Fibroblast of pulmonary artery (primary cell): ENCODE measurements at places on chromosomes 2 and 18.

DNA sequence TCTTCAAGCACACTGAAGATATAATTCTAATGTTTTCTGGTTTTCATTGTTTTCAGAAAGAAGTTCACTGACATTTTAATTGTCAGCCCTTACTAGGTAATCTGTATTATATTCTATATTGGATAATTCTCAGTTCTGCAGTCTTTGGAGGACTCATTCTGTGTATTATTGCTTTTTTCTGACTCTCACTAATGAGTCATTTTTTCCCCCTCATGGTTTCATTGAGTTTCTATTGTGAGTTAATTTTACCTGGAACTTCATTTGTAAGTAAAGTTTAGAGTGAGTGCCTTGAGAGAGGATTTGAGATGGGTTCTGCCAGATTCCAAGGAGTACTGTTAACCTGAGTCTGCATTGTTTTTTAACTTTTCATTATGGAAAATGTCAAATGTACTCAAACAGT lies 90.4 kb upstream of the LYPD1 start:
- no peak for DNase-seq

DNA sequence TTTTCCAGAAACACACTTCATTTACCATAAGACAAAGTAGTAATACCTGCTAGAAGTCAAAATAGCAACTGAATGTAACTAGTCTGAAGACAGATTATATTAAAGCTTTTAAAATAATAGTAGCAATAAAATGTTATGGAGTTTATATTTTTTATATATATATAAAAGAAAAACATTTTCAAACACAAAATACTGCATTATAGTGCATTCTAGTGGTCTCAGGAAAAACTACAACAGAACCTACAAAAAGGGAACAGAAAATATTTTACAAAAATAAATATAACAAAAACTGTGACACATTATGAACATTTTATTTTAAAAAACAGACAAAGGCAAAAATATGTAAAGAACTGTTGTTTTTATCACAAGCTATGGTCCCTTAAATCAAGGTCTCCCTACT lies 48.0 kb downstream of the STRN start:
- no peak for DNase-seq

- DNase-seq: no peak
Measured at GRCh38 chr18:54197747-54198411, 26.6 kb downstream of the MBD2 start.

DNA sequence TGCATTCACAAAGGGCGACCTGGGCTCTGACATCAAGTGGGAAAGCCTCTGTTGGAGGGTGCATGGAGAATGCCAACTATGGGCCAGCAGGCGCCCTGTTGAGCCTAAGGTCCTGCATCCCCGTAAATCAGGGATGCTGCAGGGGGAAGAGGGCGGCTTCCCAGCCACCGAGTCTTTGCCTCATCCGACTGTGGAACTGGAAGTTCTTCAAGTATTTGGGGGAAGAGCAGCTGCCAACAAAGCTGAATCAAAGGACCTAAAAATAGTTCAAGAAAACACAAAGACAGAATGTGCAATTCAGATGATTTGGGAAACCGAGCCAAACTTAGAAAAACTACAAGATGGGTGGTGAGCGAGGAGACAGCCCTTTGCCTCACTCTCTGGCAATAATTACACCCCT lies 281.1 kb upstream of the MGAT5 start:
- DNase-seq: peak; percentile 6

- peak; percentile 87 for DNase-seq
Measured at GRCh38 chr2:8633735-8634313, 48.0 kb upstream of the ID2 start.

- no peak for DNase-seq
Measured at GRCh38 chr18:37525262-37525585, 40.4 kb downstream of the CELF4 start.

GRCh38 chr2:112915300-112916144 lies 4.6 kb downstream of the IL37 start:
- DNase-seq: no peak

GRCh38 chr2:224031358-224031970 lies 7.6 kb downstream of the SERPINE2 start:
- DNase-seq: no peak

GRCh38 chr2:74225698-74226459 lies 27.5 kb downstream of the MTHFD2 start:
- DNase-seq: no peak

- DNase-seq: no peak
Measured at GRCh38 chr2:229931241-229931640, 8.9 kb downstream of the FBXO36 start.

DNA sequence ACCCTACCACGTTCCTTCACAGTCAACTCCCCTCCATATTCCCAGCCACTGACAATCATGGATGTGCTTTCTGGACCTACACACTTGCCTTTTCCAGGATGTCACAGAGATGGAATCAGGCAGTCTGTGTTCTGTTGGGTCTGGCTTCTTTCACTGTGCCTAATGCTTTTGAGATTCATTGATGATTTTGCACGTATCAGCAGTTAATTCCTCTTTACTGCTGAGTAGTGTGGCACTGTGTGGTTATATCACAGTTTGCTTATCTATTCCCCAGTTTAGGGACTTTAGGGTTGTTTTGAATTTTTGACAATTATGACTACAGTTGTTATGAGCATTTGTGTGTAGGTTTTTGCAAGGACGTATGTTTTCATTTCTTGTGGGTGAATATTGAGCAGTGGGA lies 191.7 kb downstream of the ACKR3 start:
- no peak for DNase-seq

DNA sequence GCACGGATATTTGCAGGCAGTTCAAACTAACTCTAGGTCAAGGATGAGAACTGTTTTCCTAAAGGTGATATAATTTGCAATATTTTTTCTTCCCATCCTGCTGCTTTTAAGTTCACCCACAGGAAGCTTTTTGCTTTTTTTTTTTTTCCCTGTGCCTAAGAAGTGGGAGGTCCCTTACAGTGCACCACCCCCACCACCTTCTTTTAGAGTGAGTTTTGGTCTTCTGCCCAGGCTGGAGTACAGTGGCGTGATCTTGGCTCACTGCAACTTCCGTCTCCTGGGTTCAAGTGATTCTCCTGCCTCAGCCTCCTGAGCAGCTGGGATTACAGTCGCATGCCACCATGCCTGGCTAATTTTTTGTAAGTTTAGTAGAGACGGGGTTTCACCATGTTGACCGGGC lies 82.5 kb downstream of the KCNS3 start:
- no peak for DNase-seq

DNA sequence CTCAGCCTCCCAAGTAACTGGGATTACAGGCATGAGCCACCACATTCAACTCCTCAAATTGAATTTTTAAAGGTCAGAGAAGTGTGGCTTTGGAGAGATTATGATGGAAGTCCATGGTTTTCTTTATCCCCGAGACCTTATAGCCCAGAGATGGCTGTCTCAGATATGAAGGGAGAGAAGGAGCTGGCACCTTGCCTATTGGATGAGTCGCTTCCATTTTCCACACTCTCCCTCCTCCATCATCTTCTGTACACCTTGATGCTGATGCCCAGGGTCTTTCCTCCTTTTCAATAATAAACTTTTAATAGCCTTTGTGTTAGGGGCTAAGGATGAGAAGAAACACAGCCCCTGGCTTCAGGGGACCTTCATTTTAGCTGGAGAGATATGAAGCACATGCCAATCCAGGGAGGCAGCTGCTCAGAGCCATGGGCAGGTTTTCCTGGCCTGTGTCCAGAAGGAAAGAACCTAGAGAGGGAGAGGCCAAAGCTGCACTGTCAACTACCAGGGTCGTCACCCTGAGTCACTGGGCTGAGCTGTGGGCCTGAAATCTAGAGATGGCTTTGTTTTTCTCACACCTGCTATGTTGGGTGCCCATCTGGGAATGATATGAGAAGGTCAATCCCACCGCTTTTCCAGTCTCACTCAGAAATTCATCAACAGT lies 146.0 kb upstream of the SERTAD2 start:
- DNase-seq: no peak

DNA sequence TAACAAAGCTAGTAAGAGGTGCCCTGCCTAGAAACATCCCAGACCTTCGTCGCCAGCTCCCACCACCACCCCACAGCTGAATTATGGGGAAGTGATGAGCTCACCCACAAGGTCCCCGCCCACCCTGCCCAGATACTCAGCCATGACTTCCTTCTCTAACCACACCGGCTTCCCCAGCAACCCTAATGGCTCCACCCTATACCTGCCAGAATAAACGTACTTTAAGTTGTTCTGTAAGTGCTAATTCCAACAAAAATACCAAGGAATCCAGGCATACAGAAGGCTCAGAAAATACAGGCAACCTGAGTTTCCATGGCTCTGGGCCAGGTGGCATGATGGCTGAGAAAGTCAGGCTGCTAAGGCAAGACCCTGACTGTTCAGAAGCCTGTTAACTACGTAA lies 39.1 kb downstream of the TMEM163 start:
- no peak for DNase-seq

DNA sequence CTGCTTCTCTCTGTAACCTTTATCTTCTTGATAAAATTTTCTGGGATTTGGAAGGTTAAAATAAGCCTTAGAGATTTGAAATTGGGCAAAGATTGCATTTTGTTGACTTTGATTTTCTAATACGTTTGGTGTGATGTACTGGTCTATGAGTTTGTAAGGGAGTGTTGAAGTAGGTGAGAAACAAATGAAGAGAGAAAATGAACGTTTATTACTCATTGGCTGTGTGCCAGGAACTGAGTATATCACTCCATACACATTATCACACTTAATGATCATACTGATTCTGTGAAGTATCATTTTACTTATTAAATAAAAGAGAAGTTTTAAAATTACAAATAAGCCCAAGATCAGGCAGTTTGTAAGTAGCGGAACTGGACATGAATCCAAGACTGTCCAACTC lies 795.1 kb upstream of the ZEB2 start:
- no peak for DNase-seq

- peak; percentile 56 for DNase-seq
Measured at GRCh38 chr2:47767880-47768609, 14.9 kb upstream of the MSH6 start.

GRCh38 chr2:119245076-119245840 lies 21.6 kb downstream of the STEAP3 start:
- no peak for DNase-seq

GRCh38 chr18:57771193-57771592 lies 31.9 kb downstream of the ATP8B1 start:
- peak; percentile 49 for DNase-seq

- DNase-seq: no peak
Measured at GRCh38 chr2:204108781-204109295, 172.3 kb downstream of the ICOS start.

DNA sequence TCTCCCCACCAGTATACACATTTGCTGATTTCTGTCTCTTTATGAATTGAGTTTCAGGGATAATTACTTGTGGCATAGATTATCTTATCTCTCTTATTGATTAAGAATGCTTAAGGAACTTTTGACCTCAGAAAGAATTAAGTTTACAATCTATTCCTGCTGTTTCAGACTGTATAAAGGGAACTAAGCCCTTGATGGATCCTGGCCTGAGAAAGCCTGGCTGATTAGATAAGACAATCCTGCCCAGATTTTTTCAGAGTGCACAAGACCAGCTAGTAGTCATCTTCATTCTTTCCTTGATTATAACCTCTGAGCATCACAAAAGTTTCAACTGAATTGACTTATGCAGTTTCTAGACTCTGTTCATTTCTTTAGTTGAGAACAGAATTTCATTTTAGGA lies 22.7 kb upstream of the TFPI start:
- no peak for DNase-seq

- DNase-seq: no peak
Measured at GRCh38 chr2:136863874-136864273, 98.5 kb downstream of the THSD7B start.

DNA sequence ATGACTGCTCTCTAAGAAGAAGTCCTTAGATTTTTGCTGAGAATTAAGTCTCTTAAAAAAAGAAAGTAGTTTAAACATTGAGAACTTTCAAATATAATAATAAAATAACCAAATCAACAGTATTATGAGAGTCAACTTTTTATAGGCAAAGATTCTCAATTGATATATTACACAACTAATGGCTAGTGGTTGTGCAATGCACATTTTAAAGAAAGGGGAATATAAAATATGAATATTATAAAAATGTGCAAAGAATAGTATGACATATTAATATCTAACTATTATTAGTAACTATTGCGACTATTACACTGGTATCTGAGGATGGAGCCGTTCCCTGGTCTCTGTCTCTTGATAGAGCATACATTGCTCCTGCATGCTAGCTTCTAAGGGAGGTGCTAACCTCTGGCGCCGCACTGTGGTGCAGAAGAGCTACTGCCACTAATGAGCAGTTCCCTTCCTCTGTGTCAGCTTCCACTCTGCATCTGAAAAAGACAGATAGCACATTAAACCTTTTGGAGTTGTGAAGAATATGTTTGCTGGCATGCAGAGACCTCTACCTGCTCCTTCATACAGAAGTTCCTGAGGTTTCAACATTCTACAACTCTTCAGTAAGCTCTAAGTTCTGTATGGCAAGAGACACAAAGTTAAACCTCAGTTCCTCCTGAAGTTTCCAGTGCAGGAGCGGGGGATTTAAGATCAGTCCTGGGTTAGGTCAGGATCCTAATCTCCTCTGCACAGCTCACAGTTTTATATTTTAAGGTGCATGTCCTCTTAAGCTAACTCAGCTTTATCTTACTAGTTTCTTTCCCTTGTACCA lies 3.5 kb upstream of the SLC9A2 start:
- peak; percentile 74 for DNase-seq

DNA sequence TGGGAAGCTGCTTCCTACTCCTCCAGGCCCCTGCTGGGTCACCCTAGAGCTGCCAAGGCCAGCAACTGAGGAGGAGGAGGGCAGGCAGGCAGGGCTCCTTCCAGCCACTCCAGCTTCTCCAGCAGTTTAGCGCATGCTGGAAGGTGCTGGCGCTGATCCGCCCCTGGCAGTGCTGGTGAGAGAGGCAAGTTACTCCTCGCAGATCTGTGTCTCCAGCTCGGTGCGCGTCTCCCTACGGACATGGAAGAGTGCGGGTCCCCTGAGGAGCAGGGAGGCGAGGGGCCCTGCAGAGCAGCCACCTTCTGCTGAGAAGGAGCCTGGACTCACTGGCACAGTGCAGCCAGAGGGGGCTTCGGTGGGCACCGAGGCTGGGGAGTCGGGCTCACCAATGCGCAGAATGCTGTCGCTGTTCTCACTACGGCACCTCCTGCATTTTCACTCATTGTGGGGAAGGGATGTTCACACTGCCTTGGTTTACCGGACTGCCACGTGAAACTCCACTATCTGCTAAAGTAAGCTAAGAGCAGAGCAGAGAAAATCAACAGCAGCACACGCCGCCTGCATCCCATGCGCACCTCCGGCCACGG lies 206.0 kb downstream of the HDAC4 start:
- DNase-seq: no peak

DNA sequence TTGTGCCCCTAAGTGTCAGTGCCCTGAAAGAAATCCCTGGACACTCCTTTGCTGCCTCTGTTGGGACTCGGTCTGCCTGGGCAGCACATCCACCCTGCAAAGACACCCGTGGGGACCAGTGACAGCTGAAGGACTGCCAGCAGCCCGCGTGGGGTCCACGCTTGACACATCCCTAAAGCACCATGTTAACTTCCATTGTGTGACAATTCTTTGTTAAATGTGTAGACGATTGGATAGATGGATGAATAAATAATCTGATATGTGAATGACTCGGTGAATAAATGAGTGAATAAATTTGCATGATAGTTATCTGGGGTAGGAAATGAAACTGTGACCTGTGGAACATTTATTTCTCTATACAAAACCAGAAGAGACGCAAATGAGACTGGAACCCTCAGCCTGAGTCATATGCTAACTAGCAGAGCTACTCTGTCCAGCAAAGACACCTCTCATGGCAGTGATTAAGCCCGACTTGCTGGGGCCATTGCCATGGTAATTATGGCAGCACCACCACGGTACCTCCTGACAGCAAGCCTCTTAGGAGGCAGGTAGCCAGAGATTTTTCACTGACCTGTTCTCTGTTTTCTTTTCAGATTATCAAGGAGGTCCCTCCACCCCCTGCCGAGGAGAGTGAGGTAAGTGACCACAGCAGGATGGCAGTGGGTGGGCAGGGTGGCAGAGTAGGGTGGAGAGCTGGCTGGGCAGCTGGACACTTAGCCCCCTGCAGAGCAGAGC lies 156.8 kb downstream of the ANTXR1 start:
- no peak for DNase-seq
